Midbrain (tissue), 1 donor: ENCODE measurements at places on chromosomes 7 and 10.

DNA sequence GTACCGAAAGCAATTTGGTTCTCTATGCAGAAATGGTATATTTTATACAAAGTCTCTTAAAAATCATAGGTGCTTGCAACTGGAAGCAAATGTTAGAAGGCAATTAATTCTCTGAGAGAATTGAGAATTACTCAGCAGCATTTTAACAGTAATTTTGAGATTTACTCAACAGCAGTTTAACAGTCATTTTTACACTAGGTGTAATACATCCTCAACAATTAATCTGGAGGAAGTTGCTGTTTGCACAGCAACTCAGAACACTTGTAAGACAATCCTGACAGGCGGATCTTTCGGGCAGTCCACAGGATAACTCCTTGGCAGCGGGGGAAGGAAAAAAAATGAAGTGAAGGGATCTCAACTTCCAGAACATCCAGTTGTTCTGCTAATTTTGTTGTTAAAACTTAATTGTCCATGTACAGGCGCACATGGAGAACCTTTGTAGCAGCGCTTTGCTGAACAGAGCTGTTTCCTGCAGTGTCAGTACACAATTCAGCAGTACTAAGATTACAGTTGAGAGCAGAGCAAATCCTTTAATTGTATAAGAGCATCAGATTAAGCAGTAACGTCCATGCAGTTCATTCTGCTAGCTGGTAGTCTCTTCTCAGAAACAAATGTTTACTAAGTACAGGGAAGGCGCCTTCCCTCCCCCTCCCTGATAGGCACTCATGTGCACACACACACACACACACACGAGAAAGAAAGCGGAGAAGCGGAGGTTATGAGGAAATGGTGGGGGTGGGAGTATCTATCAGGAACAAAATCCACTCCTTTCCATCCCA lies 43.8 kb downstream of the ENO4 start:
- no peak for DNase-seq

DNA sequence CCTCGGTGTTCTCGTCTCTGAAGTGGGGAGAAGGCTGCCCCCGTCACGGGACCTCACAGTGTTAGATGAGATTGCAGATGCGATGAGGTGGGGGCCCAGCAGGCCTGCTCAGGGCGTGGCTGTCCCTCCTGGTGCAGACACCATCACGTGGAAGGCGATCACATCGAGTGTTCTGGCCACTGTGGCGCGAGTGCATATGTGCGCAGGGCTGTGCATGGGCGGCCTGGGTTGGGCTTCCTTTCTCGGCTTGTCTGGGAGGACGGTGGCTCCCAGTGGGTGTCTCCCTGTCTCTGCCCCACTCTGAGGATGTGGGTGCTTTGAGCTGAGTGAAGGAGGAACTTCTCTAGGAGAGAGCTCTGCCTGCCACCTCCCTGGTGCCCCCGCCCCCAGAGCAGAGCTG lies 83.1 kb downstream of the LHPP start:
- DNase-seq: no peak

DNA sequence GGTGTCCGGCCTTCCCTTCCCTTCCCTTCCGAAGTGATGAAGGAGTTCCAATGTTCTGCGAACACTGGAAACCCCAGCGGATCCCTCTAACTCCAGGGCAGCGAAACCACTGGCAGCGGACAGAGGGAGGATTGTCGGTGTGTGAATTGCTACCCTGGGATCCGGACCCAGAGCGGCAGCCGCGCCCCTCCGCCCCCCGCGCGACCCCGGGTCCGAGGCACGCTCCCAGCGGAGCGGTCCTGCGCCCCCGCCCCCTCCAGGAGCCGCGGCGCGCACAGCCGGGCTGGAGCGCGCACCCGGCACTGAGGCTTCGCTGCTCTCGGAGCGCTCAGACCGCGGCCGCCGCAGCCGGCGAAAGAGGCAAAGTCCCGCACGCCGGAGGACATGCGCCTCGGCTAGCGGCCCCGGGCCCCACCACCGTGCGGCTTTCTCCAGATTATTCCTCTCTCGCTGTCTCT lies at the start of gene PTPRZ1:
TSS of gene PTPRZ1 (plus strand) at position 331 of the 458 bp plus-strand sequence. CDS start 339 bp downstream, outside the sequence.
- peak; percentile 54 for DNase-seq

GRCh38 chr7:132935608-132936007 lies 146.3 kb downstream of the CHCHD3 start:
- DNase-seq: no peak

DNA sequence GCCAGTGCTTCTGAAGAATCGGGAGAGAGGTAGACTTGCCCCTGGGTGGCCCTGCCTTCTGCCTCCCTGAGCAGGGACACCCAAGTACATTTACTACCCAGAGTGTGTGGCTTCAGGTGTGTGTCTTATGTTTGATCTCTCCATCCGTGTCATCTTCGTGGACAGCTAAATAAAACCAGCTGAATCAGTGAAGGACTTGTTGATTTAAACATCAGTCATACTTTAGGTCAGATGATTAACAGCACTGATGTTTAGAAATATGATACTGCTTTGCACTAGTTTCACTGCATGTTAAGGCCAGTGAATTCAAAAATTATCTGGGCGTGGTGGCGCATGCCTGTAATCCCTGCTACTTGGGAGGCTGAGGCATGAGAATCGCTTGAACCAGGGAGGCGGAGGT lies 4.0 kb downstream of the MTG1 start:
- DNase-seq: no peak

DNA sequence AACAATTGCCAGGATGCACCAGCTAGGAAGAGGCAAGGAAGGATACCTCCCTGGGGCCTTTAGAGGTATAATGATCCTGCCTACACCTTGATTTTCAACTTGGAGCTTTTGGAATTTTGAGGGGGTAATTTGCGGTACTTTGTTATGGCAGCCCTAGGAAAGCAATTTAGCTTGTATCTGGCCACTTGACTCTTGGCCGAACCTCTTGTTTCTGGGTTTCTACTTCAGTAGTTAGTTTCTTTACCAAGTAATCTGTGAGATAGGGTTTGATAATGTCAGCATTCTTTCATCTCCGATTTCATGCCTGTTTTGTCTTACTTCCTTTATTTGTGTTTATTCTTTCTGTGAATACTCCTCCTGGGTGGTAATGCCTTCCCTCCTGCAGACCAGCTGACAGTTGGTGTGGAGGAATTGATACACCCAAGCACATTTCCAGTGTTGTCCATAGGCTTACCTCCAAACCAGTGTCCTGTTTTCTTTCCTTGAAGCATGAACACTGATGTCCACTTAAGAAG lies 163.7 kb downstream of the SND1 start:
- DNase-seq: no peak

- peak; percentile 74 for DNase-seq
Observed at GRCh38 chr10:87861566-87861952, 1.8 kb downstream of the KLLN start.

DNA sequence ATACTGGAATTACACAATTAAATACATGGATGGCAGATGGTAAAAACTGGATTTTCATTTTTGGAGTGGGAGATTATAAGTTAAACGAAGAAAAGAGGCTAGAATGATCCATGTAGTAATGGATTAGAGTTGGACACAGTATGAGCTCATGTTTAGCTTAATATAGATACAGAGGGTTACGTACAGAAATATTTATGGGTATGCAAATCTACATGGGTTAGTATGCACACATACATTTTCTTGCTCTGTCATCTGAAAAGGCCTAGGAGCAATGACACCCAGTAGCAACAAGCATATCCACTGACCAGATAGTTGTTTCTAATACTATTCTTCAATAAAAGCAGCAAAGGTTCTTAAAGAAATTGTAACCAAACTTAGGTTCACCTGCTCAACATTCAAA lies 366.4 kb downstream of the SEMA3D start:
- DNase-seq: no peak

GRCh38 chr10:117861329-117861728 lies 185.4 kb downstream of the RAB11FIP2 start:
- DNase-seq: no peak
